NCI-H345 (cell line): ENCODE measurements at places on chromosomes 5 and 9.

- no peak for DNase-seq
These were observed 6.9 kb downstream of the DNAI1 start for GRCh38 chr9:34465468-34465867.

- no peak for DNase-seq
These were observed 17.4 kb upstream of the TNFAIP8 start for GRCh38 chr5:119338326-119338946.

GRCh38 chr9:77464661-77465060, 183.5 kb downstream of the GNA14 start:
- DNase-seq: no peak

- DNase-seq: no peak
These were observed 8.2 kb upstream of the PHYKPL start for GRCh38 chr5:178240766-178241165.

- no peak for DNase-seq
These were observed 129.6 kb upstream of the CNTLN start for GRCh38 chr9:17005056-17005823.

GRCh38 chr5:124492444-124493224, 253.8 kb downstream of the ZNF608 start:
- DNase-seq: no peak

- DNase-seq: no peak
These were observed 98.4 kb downstream of the LIX1 start for GRCh38 chr5:97044052-97044451.
